ENCODE measurements at places on chromosomes 1 and 21. TPM values are rescaled to one million over a fixed set of nuclear protein-coding genes. Genes with fewer than 3 reads are reported as not detected.

Gene MPL
- polyA plus RNA-seq = not detected

DNA sequence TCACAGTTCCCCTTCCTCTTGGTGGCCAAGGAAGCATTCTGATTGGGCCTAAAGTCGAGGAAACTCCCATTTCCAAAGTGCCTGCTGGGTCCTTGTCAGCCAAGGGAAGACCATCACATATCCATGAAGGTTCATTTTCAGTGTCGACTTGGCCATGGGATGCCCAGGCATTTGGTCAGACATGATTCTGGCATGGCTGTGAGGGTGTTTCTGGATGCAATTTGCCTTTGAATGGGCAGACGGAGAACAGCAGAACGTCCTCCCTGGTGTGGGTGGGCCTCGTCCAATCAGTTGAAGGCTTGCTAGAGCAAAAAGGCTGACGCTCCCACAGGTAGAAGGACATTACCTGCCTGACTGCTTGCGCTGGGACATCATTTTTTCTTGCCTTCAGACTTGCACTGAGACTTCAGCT, 48.3 kb upstream of the LBR start:
- DNase-seq = no peak
- H3K4me1 ChIP-seq = peaks cover 5% of the 10 kb centered on the region
- no peak overlapping the region for H3K4me3 ChIP-seq
- H3K36me3 ChIP-seq = no peaks in the 10 kb centered on the region
- H3K27me3 ChIP-seq = no peaks in the 10 kb centered on the region

GRCh38 chr1:54542120-54542961, 5.7 kb upstream of the ACOT11 start:
- H3K4me3 ChIP-seq = peak overlapping the region; percentile 74
- H3K36me3 ChIP-seq = no peaks in the 10 kb centered on the region
- H3K27me3 ChIP-seq = no peaks in the 10 kb centered on the region
- peak; percentile 91 for DNase-seq

- peak overlapping the region; percentile 70 for H3K4me3 ChIP-seq
- DNase-seq = peak; percentile 69
- H3K36me3 ChIP-seq = no peaks in the 10 kb centered on the region
- H3K4me1 ChIP-seq = peaks cover 15% of the 10 kb centered on the region
Observed at GRCh38 chr21:45074818-45075595, 627 bp downstream of the ADARB1 start.

Gene F5
- polyA plus RNA-seq = 0.16 TPM

- H3K36me3 ChIP-seq = peaks cover 41% of the 10 kb centered on the region
- no peak for DNase-seq
- H3K4me1 ChIP-seq = peaks cover 10% of the 10 kb centered on the region
- H3K4me3 ChIP-seq = peak overlapping the region; percentile 84
Observed at GRCh38 chr1:45551684-45552083, 1.1 kb downstream of the AKR1A1 start.

GRCh38 chr1:39141925-39142324, 62.6 kb upstream of the MACF1 start:
- peak overlapping the region; percentile 99 for H3K27ac ChIP-seq
- peak overlapping the region; percentile 28 for H3K4me3 ChIP-seq
- H3K27me3 ChIP-seq = no peaks in the 10 kb centered on the region
- DNase-seq = peak; percentile 90
- peaks cover 39% of the 10 kb centered on the region for H3K4me1 ChIP-seq

Gene FRRS1
- polyA plus RNA-seq = 0.34 TPM

GRCh38 chr21:44499211-44499560, 40.8 kb downstream of the KRTAP10-1 start:
- no peak for DNase-seq
- H3K36me3 ChIP-seq = no peaks in the 10 kb centered on the region
- peaks cover 6% of the 10 kb centered on the region for H3K4me1 ChIP-seq

- H3K4me3 ChIP-seq = no peak overlapping the region
- no peaks in the 10 kb centered on the region for H3K36me3 ChIP-seq
- DNase-seq = no peak
Observed at GRCh38 chr21:38258521-38259485, 2.0 kb downstream of the KCNJ15 start.

DNA sequence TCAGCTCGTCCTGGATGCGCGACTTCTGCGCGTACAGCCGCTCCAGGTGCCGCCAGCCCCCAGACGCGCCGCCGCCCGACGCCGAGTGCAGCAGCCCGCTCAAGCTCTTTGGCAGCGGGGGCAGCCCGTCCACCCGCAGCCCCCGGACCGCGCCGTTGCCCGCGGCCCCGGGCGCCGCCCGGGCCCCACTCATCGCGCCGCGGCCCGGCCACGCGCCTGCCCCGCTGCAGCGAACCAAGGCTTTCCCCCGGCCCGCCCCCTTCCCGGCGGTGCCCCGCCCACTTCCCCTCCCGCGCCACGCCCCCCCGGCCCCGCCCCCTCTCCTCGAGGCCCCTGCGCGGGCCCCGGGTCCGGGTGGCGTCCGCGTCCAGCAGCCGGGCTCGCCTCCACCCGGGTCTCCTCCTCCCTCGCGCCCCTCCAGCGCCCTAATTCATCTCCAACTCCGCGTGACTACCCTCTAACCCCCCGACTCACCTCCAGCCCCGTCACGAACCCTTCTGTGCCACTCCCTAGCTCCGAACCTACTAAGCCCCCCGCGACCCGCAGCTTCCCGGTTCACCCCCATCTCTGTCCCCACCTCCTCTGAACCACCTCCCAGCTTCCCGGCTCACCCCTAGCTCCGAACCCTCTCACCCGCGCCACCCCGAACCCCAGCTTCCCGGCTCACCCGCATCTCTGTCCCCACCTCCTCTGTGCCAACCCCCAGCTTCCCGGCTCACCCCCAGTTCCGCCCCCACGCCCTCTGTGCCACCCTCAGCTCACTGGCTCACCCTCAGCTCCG, at the start of gene FAM89A:
TSS of gene FAM89A (minus strand) at position 236 of the 781 bp plus-strand sequence. CDS start at position 193, 43 bp downstream.
- no peak within 1 kb of the TSS for H3K27ac ChIP-seq
- peak within 1 kb of the TSS; percentile 71 for H3K4me3 ChIP-seq
- peak; percentile 50 for DNase-seq
- peaks cover 97% of the 10 kb centered on the region for H3K27me3 ChIP-seq
- no peaks in the 10 kb centered on the region for H3K36me3 ChIP-seq
- H3K4me1 ChIP-seq = no peaks in the 10 kb centered on the region
